ENCODE measurements at places on chromosomes 2 and 18. TPM values are rescaled to one million over a fixed set of nuclear protein-coding genes. Genes with fewer than 3 reads are reported as not detected.

CCDC68 gene
- total RNA-seq = 2.0 TPM

C2orf92 gene
- 4.7 TPM for total RNA-seq

FMNL2 gene
- total RNA-seq = 83.5 TPM

CPS1 gene
- total RNA-seq = 15.4 TPM

FTCDNL1 gene
- 1.8 TPM for total RNA-seq

IMPA2 gene
- 25.4 TPM for total RNA-seq

HOXD11 gene
- 2.5 TPM for total RNA-seq
